Naive thymus-derived CD4-positive, alpha-beta T cell (primary cell): ENCODE measurements at places on chromosomes 12 and 14. TPM values are rescaled to one million over a fixed set of nuclear protein-coding genes. Genes with fewer than 3 reads are reported as not detected.

CD163 gene
- total RNA-seq = 11.8 TPM

- DNase-seq = no peak
Observed at GRCh38 chr14:103393676-103394626, 8.7 kb downstream of the MARK3 start.

DNA sequence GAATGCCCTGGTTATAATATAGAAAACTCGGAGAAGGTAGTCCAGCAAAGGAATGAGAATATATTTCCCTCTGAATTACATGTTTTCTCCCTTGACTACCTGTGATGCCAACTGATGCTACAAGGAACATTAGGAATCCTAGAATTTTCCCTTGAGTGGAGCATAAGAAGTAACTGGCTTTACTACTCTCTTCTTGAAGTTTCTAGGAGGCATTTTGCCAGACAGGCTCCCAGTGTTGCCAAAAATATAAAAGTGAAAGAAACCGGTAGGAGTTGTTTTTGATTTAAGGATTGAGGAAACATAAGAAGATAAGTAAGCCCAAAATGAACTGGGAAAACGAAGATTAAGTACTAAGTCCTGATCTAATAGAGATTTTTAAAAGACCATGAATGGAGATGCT, 693.4 kb downstream of the NOVA1 start:
- no peak for DNase-seq

GRCh38 chr12:1741154-1741949, 50.5 kb downstream of the ADIPOR2 start:
- DNase-seq = no peak

DNA sequence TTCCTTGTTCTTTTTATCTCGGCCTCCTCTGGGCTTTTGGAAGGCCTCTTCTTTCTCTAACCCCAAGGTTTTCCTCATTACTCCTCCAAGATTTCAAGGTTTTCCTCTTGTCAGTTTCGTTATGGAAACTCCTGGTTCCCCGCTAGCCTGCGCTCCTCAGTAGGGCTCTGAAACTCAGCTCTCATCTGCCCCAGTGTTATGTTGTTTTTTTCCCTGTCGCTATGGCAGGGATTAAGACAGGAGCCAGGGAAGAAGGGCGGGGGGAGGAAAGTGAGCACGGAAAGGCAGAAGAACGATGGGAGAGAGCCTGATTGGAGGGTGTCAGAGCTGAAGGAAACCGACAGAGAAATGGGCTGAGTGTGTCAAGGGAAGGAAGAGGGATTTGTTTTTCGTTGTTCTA, 26.5 kb upstream of the JDP2 start:
- no peak for DNase-seq

DNA sequence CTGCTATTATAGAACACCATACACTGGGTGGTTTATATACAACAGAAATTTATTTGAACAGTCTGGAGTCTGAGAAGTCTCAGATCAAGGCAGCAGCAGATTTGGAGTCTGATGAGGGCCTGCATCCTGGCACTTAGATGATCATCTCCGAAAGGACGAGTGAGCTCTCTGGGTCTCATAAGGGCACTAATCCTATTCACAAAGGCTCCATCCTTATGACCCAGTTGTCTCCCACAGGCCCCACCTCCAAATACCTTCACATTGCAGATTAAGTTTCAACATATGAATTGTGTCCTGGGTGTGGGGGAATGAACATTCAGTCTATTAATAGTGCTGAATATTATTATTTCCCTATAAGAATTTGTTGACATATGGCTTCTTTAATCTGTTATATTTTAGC, 53.6 kb downstream of the FBXO34 start:
- DNase-seq = no peak

DNA sequence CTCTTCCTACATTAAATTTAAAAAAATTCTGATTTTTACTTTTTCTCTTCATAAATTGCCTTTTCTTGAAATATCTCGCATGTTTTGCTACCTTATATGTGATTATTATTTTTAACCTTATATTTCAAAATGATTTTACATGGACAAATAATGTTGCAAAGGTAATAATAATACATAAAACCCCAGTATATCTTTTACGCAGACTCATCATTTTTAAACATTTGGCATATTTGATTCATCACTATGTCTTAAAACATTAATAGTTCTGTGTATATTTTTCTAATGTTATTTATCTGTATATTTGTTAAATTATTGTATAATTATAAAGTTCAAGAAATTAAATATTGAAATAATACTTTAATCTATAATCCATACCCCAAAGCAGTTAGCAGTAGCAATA, 350.8 kb downstream of the RPL10L start:
- no peak for DNase-seq

DNA sequence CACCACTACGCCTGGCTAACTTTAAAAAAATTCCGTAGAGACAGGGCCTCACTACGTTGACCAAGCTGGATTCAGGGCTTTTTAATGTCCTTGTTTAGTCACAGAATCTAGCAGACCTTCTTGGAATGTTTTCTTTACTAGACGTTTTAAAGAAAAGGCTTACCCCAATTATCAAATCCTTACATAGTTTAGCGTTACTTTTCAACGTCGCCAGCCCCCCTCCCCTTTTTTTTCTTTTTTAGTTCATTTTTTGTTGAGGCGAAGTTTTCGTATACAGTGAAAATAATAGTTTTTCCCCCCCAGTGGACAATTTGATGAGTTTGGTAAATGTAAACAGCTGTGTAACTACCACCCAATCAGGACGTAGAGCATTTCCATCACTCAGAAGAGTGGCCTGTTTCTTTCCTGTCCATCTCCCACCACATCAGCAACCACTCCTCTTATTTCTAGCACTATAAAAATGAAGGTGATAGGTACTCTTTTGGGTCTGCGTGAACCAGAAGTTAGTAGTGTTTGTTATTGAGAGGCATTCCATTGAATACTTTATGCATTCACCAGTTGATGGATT, 753 bp upstream of the DLGAP5 start:
- DNase-seq = no peak

DNA sequence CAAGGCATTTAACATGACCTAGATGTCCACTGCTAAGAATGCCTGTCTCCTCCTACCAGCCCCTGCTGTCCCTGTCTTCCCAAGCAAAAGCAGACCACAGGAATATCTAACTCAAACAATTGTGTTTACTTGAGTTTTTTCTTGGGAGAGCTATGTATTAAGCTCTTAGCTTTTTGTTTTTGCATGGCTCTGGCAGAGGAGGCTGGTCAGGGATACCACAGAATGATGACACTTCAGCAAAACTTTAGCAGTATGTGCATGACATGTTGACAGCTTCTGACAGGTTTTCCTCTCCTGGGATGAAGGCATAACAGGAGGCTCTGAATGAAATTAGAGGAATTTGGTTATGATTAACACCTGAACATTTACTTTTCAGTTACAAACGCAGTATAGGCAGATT, 6.9 kb downstream of the TMBIM6 start:
- DNase-seq = no peak

- DNase-seq = no peak
Observed at GRCh38 chr12:31231611-31232360, 94.2 kb downstream of the SINHCAF start.

IL23A gene
- total RNA-seq = 42.0 TPM

CD4 gene
- 256 TPM for total RNA-seq

RNASE1 gene
- total RNA-seq = 1.8 TPM

DNA sequence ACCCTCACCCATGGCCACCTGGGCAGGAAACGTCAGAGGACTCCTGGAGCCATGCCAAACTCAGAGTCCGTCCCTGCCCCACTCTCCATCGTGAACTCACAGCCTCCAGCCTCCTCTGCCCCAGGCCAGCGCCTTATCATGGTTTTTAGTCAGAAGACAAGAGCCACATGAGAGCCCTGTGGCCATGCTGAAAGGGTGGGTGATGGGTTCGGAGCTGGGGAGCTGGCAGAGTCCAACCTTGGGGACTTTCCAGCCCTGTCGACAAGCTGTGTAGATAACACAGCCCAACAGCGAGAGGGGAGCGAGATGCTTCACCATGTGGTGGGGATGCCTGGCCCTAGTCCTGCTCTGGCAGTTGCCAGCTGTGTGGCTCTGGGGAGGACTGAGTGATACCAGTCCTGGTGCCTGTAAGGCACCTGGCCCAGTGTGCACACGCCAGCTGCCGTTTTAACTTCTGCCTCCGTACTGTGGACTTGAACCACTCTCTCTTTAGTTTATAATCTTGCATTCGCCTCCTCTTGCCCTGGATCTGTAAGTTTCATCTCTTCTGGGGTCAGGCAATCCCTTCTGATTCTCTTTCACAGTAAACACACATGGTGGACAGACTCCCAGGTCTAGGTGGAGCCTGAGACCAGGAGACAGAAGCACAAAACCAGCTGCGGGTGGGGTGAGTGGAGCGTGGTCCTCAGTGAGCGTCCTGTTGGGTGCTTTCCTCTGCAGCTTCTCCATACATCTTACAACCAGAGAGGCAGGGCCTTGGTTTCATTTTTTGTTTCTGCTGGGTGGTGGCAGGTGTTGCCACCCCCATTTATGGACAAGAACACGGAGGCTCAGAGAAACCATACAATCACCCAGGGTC, 55.3 kb downstream of the RIN3 start:
- DNase-seq = no peak

PTPRO gene
- total RNA-seq = 8.5 TPM

PNMA1 gene
- total RNA-seq = 40.4 TPM

- DNase-seq = no peak
Observed at GRCh38 chr14:103084021-103084919, at the start of gene LBHD2. Gene LBHD2 (plus strand): TSS chr14:103084210. CDS start chr14:103086013, 1,803 bp downstream.

DNA sequence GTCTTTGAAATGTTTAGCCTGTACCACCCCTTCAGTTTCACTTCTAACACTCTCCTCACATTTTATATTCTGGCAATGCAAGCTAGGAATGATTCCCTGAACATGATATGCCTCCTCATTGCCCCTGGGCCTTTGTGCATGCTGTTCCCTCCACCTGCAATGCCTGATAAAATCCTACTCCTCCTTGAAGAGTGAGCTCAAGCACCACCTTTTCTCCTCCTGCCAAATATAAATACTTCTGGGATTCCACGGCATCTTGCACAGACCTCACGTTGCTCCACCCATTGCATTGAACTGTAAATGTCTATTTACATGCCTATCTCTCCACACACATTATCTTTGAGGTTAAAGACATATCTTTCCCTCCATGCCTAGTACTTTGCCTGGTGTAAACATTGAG, 21.1 kb downstream of the NKX2-1 start:
- DNase-seq = no peak

KRT6A gene
- total RNA-seq = not detected in 2 replicates

GRCh38 chr14:29941401-29941800, 13.8 kb upstream of the PRKD1 start:
- no peak for DNase-seq

GRCh38 chr12:89333564-89334252, 18.6 kb downstream of the DUSP6 start:
- DNase-seq = no peak

NDUFA9 gene
- total RNA-seq = 103 and 106 TPM in 2 replicates

NGB gene
- not detected for total RNA-seq

DNA sequence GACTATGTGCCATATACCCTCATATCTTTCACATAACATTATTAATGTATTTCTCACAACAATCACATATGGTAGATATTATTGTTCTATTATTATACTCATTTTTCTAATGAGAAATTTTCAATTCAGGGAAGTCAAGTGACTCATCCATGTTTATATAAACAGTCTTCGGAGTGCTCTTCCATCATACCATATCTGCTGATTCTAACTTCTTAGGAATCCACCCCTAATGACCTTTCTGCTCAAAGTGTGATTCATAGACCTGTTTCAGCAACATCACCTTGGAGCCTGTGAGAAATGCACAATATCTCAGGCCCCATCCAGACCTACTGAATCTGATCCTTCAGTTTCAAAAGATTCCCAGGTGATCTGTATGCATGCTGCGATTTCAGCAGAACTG, 39.8 kb upstream of the OVCH1 start:
- no peak for DNase-seq

- no peak for DNase-seq
Observed at GRCh38 chr12:67483871-67484554, 164.5 kb upstream of the DYRK2 start.
